Cardiac fibroblast (primary cell): ENCODE measurements at places on chromosomes 2 and 18.

DNA sequence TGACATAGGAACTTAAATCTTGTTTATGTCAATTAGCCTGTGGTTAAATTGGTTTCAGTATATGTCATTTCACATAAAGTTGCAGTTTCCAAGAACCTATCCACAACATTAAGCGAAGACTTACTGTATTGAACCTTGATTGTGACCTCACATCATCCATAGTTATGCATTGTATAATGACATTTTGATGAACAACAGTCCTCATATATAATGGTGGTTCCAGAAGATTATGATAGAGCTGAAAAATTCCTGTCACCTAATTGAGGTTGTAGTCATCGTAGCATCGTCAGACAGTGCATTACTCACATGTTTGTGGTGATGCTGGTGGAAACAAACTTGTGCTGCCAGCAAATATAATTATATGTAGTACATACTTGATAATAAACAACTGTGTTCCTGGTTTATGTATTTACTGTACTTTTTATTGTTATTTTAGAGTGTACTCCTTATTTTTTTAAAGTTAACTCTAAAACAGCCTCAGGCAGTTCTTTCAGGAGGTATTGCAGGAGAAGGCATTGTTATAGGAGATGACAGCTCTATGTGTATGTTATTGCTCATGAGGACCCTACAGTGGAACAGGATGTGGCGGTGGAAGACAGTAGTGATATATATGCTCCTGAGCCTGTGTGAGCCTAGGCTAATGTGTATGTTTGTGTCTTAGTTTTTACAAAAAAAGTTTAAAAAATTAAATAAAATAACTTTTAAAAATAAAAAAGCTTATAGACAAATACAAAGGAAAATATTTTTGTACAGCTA lies 56.6 kb downstream of the UBE2E3 start:
- peak; percentile 72 for DNase-seq

DNA sequence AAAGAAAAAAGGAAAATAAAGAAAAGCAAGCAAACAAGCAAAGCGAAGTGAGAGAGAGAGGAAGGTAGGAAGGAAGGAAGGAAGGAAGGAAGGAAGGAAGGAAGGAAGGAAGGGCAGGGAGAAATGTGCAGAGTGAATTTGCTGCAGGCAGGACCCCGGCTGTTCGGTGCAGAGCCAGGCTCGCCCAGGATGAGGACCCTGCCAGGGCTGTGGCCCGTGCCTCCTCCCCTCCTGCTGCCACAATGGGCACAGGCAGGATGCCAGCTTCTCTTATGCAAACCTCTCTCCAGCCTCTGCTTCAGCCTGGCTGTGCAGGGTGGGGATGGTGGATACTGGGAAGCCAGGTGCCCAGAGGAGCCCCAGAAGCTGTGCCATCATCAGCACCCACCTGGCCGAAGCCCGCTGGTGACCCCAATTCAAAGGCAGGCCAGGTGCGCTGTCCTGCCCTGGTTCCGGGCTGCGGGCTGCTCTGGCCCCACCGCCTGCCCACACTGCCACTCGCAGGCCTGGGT lies 3.2 kb downstream of the GPR17 start:
- no peak for DNase-seq

DNA sequence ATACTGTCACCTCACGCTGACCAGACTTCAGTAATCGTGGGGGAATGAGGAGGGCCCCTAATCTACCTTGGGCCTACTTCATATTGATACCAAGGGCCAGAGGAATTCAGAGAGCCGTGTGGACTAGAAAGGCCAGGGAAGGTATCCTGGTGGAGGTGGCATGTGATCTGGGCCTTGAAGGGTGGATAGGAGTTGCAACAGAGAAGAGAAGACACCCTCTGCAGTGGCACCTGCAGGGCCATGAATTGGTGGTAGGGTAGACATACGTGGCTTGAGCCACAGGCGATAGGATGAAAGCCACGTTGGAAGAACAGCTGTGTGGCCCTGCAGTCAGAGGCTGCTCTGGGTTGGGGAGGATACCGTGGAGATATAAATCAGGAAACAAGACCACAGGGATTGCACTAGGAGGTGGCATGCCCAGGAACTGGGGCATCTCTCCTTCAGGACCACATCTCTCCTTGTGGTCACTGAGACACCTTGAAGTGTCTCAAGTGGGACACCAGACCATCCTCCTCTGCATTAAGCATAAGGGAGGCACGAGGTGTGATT lies 141.4 kb downstream of the CYP26B1 start:
- no peak for DNase-seq

GRCh38 chr18:46343931-46344372 lies 239.8 kb downstream of the HAUS1 start:
- no peak for DNase-seq

DNA sequence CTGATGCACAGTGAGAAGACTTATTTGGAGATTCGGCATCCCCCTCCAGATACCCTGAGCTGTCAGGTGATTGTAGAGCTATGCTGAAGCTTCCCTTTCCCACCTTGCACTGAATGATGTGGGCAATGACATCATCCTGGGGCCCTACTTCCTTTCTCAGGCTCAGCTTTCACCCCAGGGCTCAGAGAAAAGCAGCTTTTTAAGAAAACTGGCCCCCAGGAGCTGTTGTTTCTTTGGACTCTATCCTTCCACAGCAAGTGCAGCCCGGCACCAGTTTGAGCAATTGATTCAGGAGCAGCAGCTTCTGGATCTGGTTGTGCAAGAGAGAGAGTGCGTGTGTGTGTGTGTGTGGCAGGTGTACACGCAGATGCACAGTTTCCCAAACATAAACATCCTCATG lies 251.3 kb downstream of the ANAPC1 start:
- peak; percentile 33 for DNase-seq

DNA sequence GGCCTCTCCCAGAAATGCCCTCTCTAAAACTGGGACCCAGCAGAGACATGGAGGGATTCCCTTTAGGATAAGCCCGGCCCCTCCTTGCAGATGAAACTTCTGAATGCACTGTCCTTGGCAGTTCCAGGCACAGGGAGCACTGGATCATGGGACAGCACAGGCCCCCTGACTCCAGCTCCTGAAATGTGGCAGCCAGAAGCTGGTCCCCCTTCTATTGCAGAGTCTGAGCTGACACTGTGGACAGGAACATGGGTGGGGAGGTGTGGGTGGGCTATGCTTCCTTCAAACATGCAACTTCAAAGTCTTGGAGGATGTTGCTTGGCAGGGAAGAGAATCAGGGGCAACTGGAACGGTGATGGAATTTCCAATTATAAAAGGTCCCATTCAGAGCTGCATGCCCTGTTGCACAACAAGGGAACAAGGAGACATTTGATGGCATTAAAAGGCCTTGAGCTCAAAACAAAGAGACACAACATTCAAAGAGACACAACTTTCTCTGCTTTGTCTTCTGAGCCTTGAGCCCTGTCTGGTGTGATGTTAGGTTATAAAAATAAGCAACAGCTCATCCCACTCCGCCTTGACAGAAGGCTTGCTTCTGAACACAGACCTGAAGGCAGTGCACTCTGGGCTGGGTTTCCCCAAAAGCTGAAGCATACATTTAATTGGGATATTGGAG lies 239.0 kb downstream of the OSR1 start:
- no peak for DNase-seq

- DNase-seq: no peak
Measured at GRCh38 chr2:166278856-166279255, 96.9 kb downstream of the SCN9A start.

DNA sequence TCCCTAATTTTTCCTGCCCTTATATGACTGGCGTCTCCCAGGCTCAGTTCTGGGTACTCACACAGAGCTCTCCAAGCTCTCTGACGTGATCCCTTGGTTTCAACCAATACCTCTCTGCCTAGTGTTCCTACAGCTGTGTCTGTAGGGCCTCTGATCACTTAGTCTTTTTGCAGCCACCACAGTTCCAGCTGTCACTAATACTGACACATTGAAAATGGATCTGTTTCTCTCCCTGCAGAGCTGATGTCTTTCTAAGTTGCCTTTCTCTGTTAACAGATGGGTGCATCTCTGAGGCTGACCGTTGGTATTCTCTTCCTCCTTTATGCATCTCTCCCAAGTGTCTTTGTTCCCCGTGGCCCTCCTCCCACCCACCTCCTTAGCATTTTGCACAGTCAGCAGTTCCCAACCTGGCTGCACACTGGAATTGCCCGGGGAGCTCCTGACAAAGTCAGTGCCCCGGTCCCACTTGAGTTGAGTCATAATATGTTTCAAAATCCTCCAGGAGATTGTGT lies 62.5 kb downstream of the CERS6 start:
- DNase-seq: peak; percentile 52

- no peak for DNase-seq
Measured at GRCh38 chr2:199309411-199309810, 148.3 kb downstream of the SATB2 start.
